ENCODE measurements at places on chromosomes 5 and 9.
A peak's percentile ranks its signal among the peaks of the same experiment; 100 is the strongest.

- no peak for DNase-seq
Observed at GRCh38 chr9:33109097-33109496, 32.6 kb upstream of the SMU1 start.

GRCh38 chr9:113892861-113893491, 16.9 kb downstream of the ZNF618 start:
- DNase-seq = no peak

DNA sequence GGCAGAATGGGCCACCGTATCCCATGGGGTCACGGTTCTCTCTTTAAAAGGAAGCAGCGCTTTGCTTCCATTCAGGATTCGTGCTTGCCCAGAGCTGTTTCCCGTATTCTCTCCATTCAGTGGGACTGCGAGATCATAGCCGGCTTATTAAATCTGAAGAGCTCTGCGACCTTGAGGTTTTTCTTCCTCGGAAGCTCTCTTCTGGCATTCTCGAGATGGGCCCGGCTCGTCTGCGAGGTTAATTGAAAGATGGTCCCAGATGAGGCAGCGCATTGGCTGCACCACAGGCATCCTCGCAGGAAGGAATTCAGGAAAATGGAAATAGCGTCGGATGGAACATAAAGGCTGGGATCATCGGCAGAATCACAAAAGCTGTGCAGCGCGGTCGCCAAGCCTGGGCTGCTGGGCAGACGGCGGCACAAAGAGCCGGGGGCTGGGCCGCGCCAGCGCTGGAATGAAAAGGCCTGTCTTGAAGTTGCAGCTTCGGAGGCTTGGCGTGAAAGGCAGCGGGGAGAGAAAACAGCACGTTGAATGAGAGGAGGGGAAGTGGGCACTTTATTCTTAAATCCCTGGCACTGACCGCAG, 236.2 kb downstream of the IRX2 start:
- DNase-seq = peak; percentile 20

- DNase-seq = peak; percentile 79
Observed at GRCh38 chr9:100473276-100474081, 530 bp downstream of the TMEFF1 start.

DNA sequence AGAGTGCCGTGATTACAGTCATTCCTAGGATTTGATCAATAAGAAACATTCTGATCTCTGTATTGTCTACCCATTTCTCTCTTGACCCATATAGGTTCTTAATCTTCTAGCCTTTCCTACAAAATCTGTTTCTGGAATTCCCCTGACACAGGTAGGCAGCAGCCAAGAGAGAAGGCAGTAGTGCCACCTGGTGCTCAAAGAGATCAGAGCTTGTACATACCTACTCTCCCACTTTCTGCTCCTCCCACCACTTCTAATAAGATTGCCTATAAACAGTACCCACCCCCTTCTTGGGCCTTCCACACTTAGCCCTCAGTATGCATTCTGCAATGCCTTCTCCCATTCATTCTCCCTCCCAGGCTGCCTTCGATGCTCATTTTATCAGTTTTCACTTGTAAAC, 117.4 kb upstream of the RORB start:
- peak; percentile 32 for DNase-seq

DNA sequence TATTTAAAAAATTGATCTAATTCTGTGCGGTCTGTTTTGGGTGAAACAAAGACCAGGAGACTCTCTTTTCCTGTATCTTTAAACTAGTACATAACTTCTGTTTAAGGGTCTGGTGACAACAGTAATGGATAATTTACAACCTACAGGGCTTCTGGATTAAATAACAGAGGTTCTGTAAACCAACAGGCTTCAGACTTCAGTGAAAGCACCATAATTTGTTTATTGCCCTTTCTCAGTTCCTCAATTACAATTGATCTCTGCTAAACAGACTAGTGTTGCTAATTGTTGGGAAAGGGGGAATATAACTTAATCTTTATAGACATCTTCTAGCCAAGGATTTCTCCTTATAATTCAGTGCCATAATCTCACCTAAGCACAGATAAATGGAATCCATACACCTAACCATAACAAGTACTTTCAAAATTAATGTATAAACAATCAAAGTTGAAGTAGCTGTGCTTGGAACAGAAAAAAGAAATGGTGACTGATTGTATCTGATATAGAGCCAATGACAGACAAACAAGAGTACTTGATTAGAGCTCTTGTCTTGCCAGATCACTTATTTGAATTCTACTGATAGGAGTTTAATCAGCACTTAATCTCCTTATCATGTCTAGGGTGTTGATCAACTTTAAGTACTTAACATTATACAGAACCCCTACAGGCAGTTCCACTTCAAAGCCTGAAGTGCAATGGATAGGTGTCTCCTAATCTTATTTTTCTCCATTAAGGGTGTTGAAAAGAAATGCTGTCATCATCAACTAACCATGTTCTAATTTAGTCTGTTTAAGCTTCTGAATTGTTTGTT, 536.0 kb downstream of the NR2F1-AS1 start:
- no peak for DNase-seq

DNA sequence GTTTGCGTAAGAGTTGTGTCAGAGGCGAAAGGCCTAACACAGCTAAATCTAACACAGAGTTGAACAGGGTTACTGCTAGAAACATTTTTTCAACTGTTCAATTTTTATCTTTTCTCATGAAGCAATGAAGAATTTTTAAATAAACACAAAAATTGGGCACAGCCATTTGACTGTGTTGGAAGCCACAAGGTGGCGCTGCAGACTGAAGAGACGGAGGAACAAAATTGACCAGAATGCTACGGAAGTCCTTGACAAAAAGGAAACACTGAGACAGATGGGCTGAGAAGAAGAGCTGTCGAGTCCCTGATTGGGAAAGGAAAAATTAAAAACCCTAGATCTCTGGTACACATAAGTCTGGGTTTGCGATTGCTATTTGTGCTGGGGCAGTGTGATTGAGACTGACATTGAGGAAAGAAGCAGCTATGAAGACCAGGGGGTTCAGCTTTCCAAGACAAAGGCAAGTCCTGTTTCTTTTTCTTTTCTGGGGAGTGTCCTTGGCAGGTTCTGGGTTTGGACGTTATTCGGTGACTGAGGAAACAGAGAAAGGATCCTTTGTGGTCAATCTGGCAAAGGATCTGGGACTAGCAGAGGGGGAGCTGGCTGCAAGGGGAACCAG, at the start of gene PCDHB9:
TSS of gene PCDHB9 (plus strand) at position 265 of the 616 bp plus-strand sequence. CDS start at position 423, 158 bp downstream.
- peak; percentile 79 for DNase-seq

DNA sequence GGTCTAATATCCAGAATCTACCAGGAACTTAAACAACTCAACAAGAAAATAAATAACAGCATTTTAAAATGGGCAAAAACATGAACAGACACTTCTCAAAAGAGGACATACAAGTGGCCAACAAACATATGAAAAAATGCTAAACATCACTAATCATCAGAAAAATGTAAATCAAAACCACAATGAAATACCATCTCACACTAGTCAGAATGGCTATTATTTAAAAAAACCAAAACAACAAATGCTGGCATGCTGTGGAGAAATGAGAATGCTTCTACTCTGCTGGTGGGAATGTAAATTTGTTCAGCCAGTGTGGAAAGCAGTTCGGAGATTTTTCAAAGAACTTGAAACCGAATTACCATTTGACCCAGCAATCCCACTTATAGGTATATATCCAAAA, 63.1 kb downstream of the ADAMTS6 start:
- no peak for DNase-seq

GRCh38 chr5:16842896-16843295, 93.2 kb downstream of the MYO10 start:
- DNase-seq = no peak

DNA sequence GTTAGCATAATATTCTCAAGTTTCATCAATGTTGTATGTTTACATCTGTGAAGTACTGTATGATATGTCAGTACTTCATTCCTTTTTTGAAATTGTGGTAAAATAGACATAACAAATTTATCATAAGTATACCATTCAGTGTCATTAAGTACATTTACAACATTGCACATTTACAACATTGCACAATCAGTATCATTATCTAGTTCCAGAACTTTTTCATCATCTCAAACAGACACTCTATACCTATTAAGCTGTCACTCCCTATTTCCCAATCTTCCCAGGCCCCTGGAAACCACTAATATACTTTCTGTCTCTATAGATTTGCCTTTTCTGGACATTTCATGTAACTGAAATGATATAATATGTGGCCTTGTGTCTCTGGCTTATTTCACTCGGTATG, 75.1 kb upstream of the ATG10 start:
- no peak for DNase-seq

GRCh38 chr9:26471261-26471660, 421.3 kb downstream of the CAAP1 start:
- no peak for DNase-seq

DNA sequence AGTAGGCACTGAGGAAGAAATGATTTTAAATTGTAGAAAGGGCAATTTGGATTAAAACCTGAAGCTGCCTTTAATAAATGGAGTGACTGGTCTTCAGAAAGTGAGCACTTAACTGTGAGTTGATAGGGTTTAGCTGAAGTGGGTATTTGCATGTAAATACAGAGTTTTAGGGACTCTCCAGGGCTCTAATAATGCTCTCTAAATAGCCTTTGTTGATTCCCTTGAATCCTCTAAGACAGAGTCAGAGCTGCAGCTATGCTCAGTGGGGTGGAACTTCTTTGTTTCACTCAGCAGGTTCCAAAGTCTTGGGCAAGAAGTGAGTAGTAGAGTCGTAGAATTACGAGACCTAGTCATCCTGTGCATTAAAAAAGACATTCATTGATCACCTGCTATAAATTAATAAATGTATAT, 21.4 kb downstream of the GLRA1 start:
- DNase-seq = peak; percentile 69

DNA sequence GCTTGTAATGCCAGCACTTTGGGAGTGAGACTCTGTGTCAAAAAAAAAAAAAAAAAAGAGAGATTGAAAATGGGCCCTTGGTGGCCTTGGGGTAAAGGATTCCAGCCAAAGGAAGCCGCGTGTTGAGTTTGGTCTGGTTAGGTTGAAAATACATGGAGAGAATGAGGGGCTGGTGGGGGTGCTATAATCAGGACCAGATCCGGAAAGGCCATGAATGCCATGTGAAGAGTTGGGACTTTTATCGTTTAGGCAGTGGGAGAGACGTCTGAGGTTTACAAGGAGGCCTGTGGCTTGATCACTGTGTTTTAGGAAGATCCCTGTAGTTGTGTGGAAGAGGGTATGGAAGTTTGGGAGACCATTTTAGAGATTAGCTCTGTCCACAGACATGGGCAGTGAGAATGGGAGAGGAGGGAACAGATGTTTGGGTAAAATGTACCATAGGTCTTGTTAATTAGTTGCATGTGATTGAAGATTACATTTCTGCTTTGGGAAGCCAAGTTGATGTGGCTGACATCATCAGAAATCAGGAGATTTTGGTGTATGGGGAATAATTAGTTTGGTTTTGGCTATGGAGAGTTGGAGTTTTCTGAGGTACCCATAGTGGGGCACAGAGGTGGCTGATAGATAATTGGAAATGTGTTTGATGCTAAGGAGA, 3.5 kb downstream of the MSANTD3 start:
- no peak for DNase-seq

DNA sequence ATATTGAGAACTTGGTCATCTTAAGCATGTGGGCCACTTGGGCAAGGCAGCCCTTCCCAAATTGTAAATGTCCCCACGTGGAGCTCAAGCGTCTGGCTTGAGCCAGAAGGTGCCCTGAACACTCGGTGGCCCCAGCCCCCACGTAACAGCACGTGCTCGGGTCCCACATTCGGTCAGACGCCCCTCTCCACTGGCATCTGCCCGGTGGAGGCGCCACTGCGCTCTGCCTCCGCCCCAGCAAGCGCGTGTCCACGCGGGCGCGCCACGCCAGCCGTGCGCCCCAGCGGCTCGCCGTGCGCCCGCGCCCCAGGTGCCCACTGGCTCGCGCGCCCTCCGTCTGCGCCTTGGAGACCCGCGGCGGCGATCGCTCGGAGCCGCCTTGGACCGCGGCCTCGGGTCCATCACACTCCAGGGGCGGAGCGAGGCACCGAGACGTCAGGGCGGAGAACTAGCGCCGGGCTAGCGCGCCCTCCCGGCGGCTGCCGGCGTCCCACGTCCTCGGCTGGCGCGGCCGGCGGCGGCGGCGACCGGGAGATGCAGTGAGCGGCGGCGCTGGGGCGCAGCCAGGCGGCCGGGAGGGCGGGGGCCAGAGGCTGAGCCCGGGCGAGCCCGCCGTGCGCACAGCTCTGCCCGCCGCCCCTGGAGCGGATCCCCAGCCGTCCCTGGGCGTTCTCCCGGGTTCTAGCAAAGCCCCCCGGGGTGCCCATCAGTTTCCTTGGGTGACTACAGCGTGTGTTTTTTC, at the start of gene PALM2AKAP2:
TSS of gene PALM2AKAP2 (plus strand) at position 488 of the 742 bp plus-strand sequence. CDS start 291 bp downstream, outside the sequence.
- peak; percentile 91 for DNase-seq

- no peak for DNase-seq
Observed at GRCh38 chr5:96007051-96007450, 45.4 kb upstream of the ELL2 start.

GRCh38 chr9:78218890-78219289, 17.0 kb upstream of the CEP78 start:
- DNase-seq = no peak

GRCh38 chr5:28748446-28748845, 1710.1 kb upstream of the CDH9 start:
- no peak for DNase-seq

- DNase-seq = no peak
Observed at GRCh38 chr5:110817459-110817858, 78.7 kb downstream of the SLC25A46 start.

GRCh38 chr5:129361441-129362025, 98.6 kb upstream of the ADAMTS19 start:
- peak; percentile 1 for DNase-seq
